ENCODE measurements at places on chromosomes 12 and 14.

DNA sequence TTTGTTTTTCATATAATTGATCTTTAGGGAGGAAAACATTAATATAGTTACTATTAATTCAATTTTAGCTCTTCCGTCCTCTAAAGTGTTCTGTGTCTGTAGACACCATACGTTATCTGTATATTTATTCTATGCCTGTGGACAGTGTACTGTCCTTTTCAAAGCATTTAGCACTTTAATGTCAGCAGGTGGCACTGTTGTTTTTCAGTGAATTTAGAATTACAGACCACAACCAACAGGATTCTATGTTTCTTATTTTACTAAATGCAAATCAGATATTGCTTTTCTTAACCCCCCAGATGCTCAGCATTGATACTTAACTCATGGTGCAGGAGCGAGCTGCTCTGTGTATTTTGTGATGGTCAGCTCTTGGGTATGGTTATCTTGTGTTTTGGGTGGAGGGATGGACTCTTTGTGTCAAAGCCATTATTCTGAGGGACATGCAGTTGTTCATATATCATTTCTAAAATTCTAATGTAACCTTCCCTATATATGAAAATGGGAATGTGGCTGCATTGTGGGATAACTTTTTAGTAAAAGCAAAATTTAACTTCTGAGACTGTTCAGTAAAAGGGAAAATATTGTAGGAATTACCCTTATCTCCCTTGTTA lies 65.2 kb downstream of the PAPOLA start:
- DNase-seq, result no peak

DNA sequence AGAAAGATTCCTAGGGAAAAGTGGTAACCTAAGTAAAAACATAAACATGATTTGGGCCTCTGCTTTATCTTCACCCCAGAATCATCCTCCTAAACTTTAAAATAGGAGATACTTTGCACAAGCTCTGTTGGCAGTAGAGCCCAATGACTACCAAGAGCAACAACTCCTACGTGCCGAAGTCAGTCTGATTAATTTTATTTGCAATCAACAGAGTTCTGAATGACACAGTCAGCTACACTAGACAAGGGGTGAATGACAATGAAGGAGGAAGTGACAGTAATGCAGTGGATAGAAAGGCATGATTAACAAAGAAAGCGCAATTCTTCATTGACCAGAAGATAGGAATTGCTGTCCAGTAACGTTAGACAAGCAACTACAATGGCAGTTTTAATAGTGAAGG lies 957.9 kb upstream of the USP15 start:
- no peak for DNase-seq

- DNase-seq, result peak; percentile 64
These were observed at the start of gene SMARCC2 for GRCh38 chr12:56189099-56189917. Gene SMARCC2 (minus strand): TSS chr12:56189483. CDS start chr12:56189461, 22 bp downstream.

DNA sequence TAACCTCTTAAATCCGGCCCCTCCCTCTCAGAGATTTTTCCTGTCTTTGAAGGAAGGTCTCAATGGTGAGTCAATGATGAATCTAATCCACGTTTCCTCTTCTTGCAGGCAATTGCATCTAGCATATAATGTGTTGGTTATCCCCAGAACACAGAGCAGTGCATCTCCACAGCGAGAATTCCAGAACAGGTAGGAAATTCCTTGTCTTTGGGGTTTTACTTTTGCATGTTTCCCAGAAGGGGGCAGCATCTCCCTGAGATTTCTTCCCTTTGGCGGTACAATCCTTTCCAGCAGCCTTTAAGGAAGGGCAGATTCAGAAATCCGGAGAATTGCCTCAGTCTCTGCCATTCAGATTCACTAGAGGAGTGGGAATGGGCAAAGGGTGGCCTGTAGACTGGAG lies 128.0 kb downstream of the KCNA5 start:
- DNase-seq, result no peak

GRCh38 chr12:117145597-117146154 lies 44.6 kb downstream of the FBXO21 start:
- no peak for DNase-seq

DNA sequence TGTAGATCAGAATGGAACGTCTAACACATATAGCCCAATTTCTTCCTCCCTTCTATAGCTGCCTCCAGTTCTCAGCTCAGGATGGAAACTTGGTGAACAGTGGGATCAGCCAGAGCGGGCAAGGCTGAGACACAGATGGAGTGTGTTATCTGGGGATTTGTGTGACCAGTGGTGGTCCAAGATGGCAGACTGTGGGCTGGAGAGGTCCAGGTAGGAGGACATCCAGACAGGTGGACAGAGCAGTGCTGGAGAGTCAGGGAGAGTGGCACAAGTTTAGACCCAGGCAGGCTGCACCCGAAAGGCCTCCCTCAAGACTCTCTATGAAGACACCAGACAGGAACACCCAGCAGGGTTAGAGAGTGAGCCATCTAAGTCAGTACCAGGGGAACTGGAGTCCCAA lies 116.1 kb upstream of the CPSF6 start:
- DNase-seq, result no peak

- no peak for DNase-seq
These were observed 1.4 kb downstream of the MDM2 start for GRCh38 chr12:68809190-68810026.

DNA sequence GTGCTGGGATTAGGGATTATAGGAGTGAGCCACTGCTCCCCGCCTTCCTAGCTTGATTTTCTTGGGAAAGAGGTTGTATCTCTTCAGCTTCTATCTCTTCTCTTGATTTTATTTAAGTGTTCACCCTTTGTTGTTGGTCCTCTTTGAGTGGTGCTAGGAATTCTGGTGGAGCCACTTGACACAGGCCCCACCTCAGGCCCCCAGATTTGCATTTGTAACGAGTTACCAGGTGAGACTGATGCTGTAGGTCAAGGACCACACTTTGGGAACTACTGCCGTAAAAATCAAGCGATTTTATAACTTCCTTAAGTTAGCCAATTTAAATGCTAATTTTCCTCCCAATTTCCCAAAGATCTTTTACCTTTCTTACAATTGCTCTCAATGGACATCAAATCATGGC lies 26.3 kb downstream of the SRGAP1 start:
- DNase-seq, result no peak

DNA sequence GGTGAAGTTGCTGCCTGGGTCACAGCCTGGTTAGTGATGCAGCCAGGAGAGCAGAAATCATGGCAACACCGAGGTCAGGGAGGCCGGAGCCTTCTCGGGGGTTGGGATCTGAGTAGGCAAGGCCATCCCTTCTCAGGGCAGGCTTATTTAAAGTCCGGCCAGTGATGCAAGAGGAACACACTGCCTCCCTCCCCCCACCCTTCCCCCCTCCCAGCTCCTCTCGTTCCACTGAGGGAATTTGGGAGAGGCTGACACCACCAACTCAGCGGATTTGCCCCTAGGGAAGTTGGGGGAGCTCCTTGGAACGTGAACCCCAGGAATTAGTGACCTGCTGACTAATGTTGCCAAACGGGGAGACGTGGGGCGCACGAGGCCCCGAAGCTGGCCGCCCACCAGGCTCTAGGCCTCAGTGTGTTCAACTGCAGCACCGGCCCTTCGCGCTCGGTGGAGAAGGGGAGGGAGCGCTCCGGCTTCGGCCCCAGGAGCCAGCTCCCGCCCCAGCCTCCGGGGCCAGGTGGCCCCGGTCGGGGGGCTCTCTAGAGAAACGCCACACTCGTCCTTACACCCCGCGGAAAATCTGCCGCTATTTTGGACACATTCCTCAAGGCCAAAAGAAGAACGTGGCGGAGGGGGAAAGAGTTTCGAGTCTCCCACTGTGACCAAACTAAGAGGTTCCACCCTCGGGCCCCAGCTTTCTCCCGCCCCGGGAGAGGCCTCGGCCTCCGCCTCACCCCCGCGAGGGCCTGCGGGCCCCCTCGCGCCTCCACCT lies 1.6 kb downstream of the CTDSP2 start:
- DNase-seq, result no peak

GRCh38 chr12:114888928-114889584 lies 205.1 kb upstream of the TBX3 start:
- DNase-seq, result no peak

DNA sequence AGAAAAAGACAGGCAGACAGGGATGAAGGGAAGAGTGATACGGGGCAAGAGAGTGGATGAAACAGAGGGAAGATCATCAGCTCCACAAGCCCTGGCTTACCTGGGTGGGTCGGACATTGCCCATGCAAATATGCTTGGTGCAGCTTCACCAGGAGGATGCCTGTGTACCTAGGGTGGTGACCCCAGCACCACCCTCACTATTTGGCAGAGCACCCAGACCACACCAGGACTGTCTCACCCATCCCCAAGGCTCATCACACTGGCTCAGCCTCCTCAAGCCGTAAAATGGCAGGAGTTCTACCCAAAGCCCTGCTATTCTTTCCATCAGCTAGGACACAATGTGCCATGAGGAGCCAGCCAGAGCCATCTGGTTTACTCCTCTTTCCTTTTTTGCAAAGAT lies 3.0 kb downstream of the GALNT8 start:
- no peak for DNase-seq

DNA sequence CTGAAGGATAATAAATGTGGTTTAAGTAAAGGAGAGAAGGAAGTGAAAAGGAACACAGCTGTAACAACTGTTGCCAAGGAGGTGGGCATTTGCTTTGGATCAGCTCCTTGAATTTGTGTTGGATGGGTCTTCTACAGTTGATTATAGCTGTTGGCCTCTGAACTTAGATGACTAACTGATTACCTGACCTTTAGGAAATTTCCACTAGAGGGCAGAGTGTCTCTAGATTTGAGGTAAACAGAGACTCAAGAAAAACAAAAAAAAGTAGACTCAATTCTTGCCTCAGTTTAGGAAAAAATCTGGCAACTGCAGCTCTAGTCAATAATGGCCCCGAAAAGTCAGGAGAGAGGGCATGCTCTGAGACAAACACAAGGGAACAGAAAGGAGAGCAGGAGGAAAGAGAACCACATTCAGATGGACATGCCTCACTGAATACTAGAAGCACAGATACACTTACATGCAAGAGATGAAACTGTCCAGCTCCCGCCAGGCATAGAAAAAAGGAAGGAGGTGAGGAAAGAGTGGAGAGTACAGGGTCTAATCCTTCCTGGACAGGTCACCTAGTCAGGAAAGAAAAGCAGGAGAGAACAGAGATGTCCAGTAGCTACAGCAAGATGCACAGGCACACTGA lies 20.6 kb downstream of the COX14 start:
- DNase-seq, result no peak

GRCh38 chr12:41681898-41682297 lies 462.8 kb downstream of the GXYLT1 start:
- DNase-seq, result no peak

DNA sequence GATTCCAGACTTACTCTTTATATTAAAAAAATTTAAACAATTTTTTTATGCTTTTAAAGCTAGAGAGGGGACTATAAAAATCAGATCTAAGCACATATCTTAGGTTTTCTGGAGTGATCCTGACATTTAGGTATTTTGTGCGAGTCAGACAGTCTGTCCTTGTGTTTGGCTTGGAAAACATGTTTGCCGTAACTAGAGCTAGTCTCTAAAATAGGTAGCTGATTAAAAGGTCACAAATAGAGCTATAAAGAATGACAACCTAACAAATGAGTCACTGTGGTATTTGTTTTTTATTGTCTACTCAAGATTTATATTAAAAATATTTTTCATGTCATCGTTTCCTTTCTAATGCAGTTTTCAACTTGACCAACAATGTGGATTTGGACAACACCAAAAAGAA lies 73.4 kb downstream of the MNAT1 start:
- DNase-seq, result no peak

DNA sequence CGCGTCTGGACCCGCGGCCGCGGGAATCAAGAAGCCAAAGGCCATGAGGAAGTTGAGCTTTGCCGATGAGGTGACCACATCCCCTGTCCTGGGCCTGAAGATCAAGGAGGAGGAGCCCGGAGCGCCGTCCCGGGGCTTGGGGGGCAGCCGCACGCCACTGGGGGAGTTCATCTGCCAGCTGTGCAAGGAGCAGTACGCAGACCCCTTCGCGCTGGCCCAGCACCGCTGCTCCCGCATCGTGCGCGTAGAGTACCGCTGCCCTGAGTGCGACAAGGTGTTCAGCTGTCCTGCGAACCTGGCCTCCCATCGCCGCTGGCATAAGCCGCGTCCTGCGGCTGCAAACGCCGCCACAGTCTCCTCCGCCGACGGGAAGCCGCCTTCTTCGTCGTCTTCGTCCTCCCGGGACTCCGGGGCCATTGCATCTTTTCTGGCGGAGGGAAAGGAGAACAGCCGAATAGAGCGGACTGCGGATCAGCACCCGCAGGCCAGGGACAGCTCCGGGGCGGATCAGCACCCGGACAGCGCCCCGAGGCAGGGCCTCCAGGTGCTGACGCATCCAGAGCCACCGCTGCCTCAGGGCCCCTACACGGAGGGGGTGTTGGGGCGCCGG lies 1.0 kb downstream of the INSM2 start:
- peak; percentile 26 for DNase-seq

DNA sequence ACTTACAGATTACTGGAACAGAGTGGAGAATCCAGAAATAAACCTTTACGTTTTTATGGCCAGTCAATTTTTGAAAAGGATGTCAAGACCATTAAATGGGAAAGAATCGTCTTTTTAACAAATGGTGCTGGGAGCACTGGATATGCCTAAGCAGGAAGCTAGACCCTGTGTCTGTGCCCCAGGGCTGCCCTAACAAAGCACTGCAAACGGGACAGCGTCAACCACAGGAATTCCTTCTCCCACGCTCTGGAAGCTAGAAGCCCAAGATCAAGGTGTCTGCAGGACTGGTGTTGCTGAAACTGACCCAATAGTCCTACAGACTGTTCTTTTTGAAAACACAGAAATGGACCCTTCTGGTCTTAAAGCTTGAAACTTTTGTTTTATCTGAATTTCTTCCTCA lies 9.3 kb upstream of the TMEM121 start:
- no peak for DNase-seq

DNA sequence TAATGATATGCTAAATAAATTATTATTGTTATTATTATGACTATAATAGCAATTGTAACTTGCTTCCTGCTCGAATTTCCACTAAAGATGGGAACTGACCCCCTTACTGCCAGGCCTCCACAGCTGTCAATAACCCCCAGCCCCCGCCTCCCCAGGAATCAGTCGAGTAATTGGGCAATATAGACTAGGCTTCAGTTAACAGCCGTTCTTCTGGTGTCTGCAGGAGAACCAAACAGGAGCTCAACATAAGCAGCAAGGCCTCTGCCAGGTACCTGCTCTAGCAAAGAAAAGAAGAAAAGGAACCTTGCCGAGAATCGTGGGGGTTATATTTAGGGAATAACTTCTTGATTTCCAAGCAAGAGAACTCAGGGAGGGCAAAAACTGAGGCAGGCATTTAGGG lies 21.8 kb downstream of the HOXC4 start:
- DNase-seq, result no peak

DNA sequence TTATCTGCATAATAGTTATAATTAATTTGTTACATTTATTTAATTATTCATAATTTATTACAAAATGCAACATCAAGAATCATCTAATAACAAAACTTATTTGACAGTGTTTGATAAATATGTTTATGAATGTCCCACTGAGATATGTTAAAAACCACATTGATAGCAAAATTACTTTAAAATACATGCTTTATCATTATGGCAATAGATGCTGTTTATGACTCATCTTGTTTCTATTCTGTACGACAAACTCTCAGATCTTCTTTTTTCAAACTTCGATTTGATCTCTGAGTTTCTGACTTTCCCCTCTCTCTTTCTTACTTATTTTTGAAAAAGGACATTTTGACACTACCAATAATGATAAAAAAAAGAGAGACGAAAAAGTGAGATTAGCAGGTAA lies 56.8 kb upstream of the LRRK2 start:
- no peak for DNase-seq

- no peak for DNase-seq
These were observed 100.7 kb upstream of the RTL1 start for GRCh38 chr14:101004176-101004575.

- DNase-seq, result no peak
These were observed at the start of gene OTOGL for GRCh38 chr12:80099259-80099658. Gene OTOGL (plus strand): TSS chr12:80099537. CDS start chr12:80209432, 109,895 bp downstream.

Measured in stimulated activated CD8-positive, alpha-beta memory T cell treated with anti-CD3 and anti-CD28 coated beads, Interleukin-2, amount 100 ng/mL, for 1 hour (primary cell).